Stimulated activated CD4-positive, alpha-beta T cell treated with anti-CD3 and anti-CD28 coated beads, TNF-alpha, amount 100 ng/mL, for 1 hour (primary cell): ENCODE measurements at places on chromosomes 5 and 9.

- DNase-seq: no peak
These were observed 949 bp downstream of the SERINC5 start for GRCh38 chr5:80254767-80255430.

DNA sequence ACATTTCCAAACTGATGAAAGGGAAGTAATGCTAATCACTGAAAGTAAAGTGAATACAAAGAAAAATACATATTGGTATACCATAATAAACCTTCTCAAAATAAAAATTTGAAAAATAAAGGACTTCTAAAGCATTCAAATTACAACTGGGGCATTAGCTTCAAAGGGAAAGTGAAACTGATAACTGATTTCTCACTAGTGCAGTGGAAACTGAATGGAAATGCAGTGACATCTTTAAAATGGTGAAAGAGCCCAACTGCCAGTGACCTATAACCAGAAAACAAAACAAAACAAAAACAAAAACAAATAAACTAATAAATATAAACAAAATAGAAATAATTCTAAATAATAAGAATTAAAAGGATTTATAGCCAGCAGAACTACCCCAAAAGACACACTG, 297.5 kb upstream of the GRIN3A start:
- no peak for DNase-seq

DNA sequence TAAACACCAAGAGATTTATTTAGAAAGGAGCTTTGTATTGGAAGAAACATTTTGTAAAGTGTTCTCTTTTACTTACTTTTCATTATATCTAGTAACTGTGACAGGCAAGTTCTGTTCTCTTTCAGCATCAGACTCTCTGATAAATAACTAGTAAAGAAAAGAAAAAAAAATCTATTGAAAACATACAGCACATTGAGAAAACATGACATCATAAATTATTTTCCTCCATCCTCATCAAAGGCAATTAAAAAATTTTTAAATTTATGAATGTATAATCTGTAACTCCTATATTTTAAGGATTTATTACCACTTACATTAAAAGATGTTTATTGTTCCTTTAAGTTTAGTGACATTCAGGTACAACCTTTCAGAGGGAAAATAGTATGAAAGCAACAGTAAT, 11.1 kb downstream of the CCNH start:
- no peak for DNase-seq

DNA sequence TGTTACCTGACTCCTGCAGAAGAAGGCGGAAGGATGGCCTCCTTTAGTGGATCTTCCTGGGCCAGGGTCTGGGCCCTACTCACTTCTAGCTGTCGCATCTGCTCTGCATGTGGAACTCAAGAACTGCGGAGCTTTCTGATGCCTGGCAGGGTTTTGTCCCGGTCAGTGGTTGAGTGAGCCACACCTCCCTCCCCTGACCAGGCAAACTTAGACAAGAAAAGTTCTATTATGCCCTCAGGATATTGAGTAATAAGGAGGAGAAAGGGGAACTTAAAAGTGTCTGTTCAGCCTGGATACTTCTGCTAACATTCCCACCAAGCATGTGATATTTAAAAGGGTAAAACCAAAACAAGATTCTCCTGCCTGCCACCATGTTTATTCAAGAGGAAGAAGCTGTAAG, at the start of gene FYB1:
FYB1 (minus strand) TSS at position 127 of the 400 bp plus-strand sequence. CDS start 16,603 bp downstream, outside the sequence.
- DNase-seq: no peak

DNA sequence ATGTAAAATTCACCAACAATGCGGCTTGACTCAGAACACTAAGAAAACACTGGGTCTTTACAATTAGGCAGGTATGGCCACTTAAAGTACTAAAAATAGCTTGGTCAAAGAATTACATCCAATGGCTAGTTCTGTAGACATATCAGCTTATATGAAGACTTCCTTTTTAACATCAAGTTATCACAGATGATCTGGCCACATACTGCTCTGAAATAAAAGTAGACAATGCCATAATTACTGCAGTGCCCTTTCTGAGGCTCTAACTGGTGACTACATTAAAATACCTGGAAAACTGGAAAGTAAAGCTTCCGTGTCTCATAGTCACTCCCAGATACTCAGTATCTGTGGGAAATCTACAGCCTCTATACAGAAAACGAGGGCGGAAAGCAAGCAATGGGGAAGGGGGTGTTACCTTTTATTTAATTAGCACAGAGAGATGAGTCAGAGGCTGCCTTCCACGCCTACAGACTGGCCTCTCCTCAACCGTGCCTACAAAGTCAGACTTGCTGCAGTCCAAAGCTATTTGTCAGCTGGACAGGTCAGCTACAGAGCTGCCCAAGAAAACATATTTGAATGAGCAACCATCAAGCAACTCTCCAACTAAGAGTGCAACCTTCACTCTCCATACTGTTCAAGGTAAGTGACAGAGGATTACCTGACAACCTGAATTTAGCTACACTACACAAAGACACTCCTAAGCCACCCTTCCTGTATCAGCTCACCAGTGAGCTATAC, 8.7 kb downstream of the SERINC5 start:
- no peak for DNase-seq

- DNase-seq: no peak
These were observed 19.1 kb downstream of the CAMSAP1 start for GRCh38 chr9:135888126-135888765.

- no peak for DNase-seq
These were observed 570.6 kb upstream of the ZNF608 start for GRCh38 chr5:125316915-125317535.

DNA sequence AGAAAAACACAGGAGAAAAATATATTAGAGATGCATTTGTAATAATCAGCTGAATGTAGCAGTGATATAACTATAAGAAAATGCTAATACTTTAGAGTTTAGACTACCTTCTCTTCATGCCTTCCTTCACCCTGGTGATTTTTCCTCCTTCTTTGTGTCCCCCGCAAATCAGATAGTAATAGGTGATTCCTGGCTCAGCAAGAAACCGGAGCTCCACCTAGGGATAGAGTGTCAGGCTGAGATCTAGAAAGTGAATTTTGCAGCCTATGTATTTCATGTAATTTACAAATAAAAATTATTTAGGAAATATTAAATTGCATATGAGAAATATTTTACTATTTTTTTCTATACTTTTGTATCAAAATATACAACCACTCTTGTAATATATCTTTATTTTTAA, 109.8 kb upstream of the ST8SIA4 start:
- DNase-seq: no peak

- no peak for DNase-seq
These were observed 272.7 kb upstream of the PANK3 start for GRCh38 chr5:168851902-168852321.

DNA sequence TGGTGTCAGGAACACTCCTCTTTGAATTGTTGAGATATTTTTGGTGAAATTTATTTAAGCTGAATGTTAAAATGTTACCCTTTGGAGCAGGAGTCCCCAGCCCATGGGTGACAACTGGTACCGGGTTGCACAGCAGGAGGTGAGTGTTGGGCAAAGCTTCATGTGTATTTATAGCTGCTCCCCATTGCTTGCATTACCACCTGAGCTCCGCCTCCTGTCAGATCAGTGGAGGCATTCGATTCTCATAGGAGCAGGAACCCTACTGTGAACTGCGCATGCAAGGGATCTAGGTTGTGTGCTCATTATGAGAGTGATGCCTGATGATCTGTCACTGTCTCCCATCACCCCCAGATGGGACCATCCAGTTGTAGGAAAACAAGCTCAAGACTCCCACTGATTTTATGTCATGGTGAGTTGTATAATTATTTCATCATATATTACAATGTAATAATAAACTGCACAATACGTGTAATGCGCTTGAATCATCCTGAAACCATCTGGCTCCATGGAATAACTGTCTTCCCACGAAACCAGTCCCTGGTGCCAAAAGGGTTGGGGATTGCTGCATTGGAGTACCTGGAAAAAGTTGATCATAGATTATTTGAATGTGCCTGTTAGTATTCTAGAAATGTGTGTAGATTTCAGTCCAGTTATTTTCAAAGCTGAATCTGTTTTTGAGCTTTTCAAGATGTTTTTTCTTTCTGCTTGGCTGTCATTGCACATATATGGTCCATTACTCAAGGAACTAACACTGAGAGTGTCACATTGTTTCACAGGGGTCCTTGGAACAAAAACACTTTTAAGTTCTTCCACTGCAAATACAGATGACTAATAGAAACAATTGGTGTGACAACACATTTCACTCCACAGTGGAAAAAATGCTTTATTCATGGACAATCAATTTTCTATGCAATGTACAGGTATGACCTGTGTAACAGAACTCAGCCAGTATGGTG, 104.6 kb upstream of the TNFAIP8 start:
- DNase-seq: no peak

GRCh38 chr5:84113246-84114105, 271.2 kb downstream of the EDIL3 start:
- no peak for DNase-seq

GRCh38 chr5:99314721-99315120, 385.9 kb upstream of the CHD1 start:
- DNase-seq: no peak

DNA sequence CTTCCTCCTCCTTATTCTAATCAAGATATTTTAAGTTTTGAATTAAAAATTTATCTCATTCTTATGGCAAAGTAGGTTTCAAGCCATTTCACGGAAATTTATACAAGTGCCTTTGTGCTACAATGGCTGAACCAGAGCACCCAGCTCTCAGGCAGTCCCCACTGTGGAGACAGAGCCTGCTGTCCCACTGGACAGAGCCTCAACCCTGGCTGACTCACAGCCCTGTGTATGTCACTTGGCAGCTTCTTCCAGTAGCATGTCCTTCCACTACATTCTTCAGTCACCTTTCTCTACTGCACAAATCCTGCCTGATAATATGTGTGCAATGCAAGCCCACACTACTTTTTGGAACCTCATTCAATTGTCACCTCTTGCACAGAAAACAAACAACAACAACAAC, 253.1 kb downstream of the PDE4D start:
- DNase-seq: no peak

GRCh38 chr5:78527054-78527859, 121.3 kb downstream of the LHFPL2 start:
- no peak for DNase-seq

- no peak for DNase-seq
These were observed 47.3 kb downstream of the PRLR start for GRCh38 chr5:35182910-35183535.

DNA sequence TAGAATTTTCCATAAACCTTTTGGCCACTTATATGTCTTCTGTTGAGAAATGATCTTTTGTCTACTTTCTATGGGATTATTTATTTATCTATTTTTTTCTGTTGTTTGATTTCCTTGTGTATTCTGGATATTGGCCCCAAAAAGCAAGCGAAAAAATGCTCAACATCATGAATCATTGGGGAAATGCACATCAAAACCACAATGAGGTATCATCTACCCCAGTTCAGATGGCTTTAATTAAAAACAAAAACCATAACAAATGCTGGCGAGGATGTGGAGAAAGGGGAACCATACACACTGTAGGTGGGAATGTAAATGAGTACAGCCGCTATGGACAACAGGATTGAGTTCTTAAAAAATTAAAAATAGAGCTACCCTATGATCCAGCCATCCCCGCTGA, 125.0 kb upstream of the LPCAT1 start:
- DNase-seq: no peak

GRCh38 chr5:139204196-139204595, 6.0 kb upstream of the SIL1 start:
- DNase-seq: no peak

DNA sequence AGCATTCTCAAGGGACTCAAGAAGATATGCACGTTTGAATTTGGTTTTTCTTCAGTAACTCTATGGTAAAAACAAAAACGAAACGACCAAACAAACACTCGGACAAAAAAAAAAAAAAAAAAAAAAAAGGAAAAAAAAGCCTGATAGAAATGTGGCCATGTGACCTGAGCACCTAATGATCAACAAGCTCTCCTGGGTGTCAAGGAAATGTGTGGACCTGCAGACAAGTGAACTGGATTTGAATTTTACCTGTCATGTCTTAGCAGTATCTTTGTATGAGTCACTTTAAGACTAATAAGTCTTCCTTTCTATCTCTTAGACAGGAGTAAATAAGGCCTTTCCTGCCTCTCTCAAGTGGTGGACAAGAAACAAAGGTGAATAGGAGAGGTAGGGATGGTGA, 190.6 kb upstream of the GRIA1 start:
- DNase-seq: no peak

DNA sequence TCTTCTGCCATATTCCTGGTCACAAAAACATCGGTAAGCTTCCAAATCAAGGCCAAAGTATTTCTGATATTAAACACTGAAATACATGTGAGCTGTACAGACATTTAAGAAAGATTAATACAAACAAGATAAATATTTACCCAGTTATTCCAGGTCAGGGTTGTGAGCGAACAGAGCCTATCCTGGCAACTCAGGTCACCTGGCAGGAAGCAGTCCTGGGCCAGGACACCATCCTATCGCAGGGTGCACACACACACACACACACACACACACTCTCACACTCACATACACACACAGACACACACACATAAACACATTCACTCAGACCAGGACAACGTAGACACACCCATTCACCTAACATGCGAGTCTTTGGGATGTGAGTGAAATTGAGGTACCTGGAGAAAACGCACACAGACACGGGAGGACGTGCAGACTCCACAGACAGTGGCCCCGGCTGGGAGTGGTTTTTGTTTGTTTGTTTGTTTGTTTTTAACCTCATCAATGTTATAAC, 82.4 kb upstream of the CACNA1B start:
- no peak for DNase-seq

DNA sequence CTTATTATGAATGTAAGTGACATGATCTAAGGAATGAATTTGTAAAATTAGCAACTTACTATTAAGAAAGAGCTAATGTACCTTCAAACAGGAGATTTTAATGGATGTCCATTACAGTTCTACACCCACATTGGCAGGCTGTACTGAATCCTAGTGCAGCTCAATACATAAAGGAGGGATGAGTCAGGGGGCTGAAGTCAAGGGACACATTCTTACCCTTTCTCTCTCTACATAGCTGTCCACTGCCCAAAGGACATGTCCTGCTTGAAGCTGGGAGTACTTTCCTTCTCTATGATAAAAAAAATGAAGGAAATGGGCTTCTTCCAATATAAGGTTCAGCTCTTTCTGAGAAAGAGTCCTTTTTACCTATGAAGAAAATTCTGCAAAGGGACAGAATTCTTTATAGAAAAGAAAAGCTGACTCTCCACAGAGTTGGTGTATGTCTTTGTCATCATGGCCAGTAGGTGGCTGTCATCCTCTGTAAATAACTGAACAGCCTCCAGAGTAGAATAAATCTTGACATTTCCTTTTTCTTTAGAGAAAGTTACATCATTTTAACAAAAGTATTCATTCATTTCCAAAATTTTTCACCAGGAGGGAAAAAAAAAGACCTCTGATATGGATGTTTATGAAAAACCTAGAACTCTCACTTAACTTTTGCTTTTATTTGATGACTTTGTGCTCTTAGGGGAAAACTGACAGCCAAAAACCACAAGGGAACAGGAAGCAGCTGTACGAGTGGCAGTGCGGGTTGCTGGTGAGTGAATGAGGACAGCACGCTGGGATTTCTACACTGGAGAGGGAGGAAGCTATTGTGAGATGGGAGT, 13.1 kb upstream of the IFNA14 start:
- DNase-seq: no peak
